Stimulated activated CD4-positive, alpha-beta T cell treated with anti-CD3 and anti-CD28 coated beads, Interleukin-4, amount 100 ng/mL, for 48 hours (primary cell): ENCODE measurements at places on chromosomes 3 and 15.

- no peak for DNase-seq
Measured at GRCh38 chr15:29159771-29160455, 109.7 kb downstream of the NSMCE3 start.

GRCh38 chr3:83033133-83033532 lies 1271.7 kb upstream of the GBE1 start:
- no peak for DNase-seq

DNA sequence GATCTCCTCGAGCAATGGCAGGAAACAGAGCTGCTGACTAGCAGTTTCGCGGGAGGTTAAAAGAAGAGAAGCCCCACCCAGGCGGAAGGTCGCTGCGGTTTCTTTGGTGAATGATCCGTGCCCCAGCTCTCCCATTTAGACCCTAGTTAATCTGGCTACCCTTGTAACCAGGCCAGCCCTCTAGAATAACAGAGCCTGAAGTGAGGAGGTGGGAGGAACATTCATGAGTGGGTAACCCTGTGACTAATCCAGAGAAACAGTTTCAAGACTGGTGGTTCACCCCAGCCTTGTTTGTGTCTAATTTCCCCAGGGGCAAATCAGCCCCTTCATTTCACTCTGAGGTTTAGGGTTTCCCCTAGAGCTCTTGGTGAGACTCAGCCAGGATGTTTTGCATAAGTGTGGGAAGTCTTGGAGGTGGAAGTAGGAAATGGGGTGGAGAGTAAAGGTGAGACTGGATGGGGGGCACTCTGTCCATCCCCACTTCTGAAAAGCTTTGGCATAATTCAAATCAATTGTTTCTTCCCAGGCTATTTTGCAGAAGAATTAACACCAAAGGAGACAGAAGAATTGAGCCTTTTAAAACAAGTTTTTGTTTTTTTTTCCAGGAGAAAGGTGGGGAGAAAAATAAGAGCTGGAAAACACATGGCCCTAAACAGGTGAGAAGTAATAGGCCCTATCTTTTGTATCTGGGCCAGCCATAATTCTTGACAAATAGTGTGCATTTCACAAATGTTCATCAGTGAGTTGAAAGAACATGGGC lies 303.1 kb downstream of the RPLP1 start:
- DNase-seq: peak; percentile 58

- DNase-seq: no peak
Measured at GRCh38 chr3:124802702-124803101, 72.5 kb downstream of the UMPS start.

GRCh38 chr3:63870615-63871005 lies 6.9 kb downstream of the ATXN7 start:
- DNase-seq: no peak

- no peak for DNase-seq
Measured at GRCh38 chr3:129575233-129575996, 31.1 kb downstream of the PLXND1 start.

- DNase-seq: no peak
Measured at GRCh38 chr3:15102256-15102655, 3.3 kb upstream of the RBSN start.
